GM10248 (cell line): ENCODE measurements at places on chromosomes 12 and 14.

GRCh38 chr12:67625004-67625403 is 23.5 kb upstream of the DYRK2 start:
- no peak for DNase-seq

DNA sequence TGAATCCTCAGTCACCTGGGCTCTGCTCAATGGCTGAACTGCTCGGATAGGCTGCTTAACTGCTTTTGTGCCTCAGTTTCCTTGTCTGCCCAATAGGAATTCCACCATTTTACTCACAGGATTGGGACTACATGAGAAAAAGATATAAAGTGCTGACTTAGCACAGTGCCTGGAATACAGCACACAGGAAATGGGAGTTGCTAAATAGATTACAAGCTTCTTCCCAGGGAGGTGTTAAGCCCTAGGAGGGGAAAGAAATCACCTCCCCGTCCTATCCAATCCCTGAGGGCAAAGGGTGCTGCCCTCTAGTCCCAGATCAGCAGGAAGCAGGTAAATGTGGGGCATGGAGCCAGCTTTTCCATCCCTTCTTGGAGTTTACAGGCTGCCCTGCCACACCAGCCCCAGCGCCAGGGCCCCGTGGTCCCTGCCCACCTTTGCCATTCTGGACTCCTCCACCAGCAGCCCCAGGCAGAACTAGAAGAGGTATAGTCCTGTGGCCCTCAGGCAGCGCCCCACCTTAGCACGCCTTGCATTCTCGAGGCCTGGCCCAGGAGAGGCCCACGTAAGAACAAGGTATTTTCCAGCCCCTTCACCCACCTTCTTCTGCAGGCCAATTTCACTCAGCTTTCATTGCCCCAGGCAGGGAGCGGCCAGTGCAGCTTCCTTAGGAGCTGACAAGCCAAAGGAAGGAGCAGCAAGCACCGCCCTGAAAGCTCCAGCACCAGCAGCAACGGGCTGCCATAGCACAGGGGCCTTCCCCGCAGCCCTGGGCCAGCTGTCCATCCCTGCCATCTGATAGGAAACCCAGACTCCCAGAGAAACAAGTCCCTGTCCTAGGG is 28.8 kb upstream of the RPLP0 start:
- no peak for DNase-seq

GRCh38 chr12:108193493-108193892 is 64.4 kb downstream of the WSCD2 start:
- DNase-seq: no peak

GRCh38 chr12:54196396-54196795 is 7.6 kb upstream of the SMUG1 start:
- DNase-seq: no peak

- no peak for DNase-seq
Measured at GRCh38 chr12:72214163-72214562, 58.0 kb upstream of the TRHDE start.

DNA sequence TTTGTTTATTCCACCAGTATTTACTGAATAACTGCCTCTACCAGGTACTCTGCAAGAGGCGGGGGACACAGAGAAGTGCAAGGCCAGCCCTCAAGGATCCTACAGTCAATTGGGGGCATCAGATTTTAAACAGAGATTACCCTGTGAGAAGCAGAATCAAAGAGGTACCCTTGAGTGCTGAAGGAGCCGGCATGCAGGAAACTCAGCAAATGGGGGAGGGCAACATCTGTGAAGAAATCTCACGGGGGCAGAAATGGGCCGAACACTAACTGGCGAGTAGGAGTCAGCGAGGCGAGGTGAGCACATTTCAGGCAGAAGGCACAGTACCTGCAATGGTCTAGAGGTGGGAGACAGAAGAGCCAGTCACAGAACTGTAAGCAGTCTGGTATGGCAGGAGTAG is 9.0 kb downstream of the GALNT6 start:
- DNase-seq: no peak
